ENCODE measurements at places on chromosomes 5 and 9.

DNA sequence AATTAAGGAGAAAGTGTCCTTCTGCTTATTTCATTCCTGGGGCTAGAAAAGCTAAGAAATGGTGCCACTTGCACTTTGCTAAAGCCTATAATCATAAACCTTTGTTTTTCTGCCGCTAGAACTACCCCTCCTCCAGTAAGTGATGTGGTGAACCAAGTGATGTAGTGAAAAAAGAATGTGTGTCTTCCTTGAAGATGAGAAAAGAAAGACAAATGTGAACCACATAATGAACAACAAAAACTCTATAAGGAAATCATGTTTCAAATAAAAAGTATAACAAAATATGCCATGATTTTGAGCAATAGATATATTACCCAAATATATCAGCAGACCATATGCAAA, 179.0 kb upstream of the SGCD start:
- no peak for DNase-seq

- DNase-seq: no peak
Measured at GRCh38 chr5:83665631-83666030, 55.0 kb downstream of the HAPLN1 start.

GRCh38 chr9:17011880-17012279, 123.0 kb upstream of the CNTLN start:
- DNase-seq: no peak

DNA sequence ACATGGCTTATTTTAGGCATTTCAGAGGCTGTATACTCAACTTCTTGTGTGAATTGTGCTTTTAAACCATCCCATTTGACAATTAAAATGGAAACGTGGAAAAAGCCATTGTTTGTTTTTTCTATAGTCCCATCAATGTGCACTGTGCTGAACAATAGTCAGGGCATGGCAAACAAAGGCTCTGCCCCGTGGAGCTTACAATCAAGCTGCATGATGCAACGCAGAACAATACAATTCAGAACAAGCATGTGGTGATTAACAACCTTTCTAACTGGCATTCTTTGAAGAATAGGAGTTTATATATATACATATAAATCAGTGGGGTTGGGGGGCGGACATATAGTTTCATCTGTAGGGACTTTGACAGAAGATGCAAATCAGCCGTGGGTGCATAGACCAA, 2125.4 kb upstream of the WWC1 start:
- DNase-seq: no peak

- DNase-seq: no peak
Measured at GRCh38 chr5:171612749-171613148, 172.9 kb upstream of the SMIM23 start.

DNA sequence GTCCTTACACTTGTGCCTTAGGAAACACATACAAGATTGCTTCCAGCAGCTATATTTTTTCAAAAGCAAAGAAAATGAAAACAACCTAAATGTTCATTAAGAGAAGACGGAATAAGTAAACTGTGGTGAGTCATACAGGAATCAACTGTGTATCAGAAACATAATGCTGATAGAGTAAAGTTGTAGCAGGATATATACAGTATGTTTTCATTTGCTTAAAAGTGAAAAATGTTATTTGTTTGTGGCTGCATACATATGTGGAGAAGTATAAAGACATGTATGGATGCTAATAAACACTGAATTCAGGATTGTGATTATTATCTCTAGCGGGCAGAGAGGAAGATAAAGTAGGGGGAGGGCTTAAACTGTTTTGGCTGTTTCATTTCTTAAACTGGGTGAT, 8.3 kb downstream of the DCTN4 start:
- no peak for DNase-seq

DNA sequence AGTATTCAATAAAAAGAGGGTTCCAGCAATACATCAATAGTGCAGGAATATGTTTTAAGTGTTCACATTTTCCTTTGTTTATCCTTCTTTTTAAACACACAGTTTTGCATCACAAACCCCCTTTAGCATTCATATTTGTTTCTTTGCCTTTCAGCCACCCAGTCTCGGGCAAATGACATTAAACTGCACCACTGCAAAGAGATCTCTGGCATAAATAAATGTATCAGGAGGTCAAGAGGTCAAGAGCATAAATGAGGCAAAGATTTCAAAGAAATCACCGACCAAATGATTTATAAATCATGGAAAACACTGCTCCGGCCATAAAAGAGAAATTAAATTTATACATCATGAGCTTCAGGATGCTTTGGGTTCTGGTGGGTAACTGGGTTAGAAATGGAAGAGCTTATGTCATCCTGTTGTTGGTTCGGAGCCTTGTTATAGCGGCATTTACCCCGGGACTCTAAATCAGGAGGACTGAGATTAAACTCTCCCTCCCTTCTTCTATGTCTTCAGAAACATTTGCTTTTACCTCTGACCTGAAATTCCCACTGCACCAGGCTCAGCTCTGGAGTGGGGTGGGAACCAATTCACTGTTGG, 449.6 kb upstream of the CLINT1 start:
- no peak for DNase-seq

DNA sequence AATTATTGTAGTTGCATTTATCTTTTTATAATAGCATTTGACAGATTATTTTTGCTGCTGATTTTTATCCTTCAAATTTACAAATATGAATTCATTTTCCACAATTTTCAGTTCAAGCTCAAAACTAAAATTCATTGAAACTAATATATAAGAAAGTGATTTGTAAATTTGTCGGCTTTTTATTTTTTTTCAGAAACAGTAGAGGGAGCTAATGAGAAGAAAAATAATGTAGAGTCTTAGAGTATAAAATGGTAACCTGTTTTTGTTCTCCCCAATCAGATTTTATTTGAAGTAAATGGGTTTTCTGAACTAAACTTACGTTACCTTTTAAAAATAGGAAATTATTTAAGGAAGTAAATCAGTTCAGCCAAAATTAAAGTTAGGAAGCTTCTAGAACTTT, 19.2 kb downstream of the PRRC1 start:
- no peak for DNase-seq

DNA sequence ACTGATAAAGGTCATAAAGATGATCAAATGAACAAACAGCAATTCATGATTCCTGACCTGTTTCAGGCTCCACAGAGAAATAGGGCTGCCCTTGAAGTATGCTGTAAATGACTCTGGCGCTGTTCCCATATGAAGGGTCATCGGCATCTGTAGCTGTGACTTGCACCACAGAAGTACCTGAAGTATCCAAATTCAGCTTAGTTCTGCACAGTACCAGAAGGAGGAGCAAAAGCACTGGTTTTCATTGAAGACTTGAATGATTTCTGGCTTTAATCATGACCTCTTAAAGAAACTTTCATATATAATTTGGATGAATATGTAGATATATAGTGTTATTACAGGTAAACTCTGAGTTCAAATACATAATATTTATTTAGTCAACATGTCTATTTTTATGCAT, 109.1 kb downstream of the CDH10 start:
- DNase-seq: no peak

DNA sequence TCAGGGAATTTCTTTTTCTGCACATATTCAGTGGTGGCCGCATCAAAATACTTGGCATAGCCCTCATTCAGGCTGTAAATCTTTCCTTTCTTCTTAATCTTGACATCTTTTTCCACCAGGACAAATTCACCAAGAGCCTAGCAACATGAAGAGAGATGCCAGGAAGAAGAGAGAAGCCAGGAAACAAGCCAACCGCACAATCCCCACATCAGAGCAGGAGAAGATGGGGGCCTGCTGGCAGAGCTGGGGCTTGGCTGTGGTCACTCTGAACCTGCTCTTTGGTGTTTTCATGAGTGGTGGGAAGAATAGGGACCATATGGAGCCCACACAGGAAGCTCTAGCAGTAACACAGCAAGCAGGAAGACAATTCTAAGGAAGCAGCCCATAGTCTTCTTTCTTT, 12.4 kb downstream of the PCAT7 start:
- no peak for DNase-seq

- DNase-seq: no peak
Measured at GRCh38 chr5:136191304-136192014, 1.5 kb downstream of the SMIM32 start.

DNA sequence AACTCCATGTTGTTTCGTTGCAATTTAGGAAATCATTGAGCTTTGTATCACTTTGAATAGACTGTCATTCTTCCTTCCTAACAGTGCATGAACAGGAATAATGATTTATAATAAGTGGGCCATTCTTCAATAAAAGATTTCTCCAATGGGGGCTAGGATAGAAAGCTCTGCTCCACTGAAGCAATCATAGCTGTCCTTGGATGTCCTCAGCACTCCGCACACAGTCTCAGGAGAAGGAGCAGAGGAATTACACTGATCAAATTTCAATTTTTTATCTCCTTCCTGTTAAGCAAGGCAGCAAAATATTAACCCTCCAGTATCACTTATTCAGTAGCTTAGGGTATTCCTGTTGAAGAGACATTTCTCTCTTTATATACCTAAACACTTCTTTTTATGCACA, 532.7 kb upstream of the ST8SIA4 start:
- no peak for DNase-seq

GRCh38 chr9:88880199-88880598, 111.1 kb upstream of the S1PR3 start:
- DNase-seq: no peak

- DNase-seq: no peak
Measured at GRCh38 chr9:138025908-138026307, 148.3 kb downstream of the CACNA1B start.

- DNase-seq: no peak
Measured at GRCh38 chr5:6565492-6565891, 67.4 kb downstream of the NSUN2 start.

- no peak for DNase-seq
Measured at GRCh38 chr5:157362012-157362411, 96.1 kb downstream of the CYFIP2 start.

- DNase-seq: no peak
Measured at GRCh38 chr9:96649620-96650324, 5.3 kb downstream of the PRXL2C start.

- no peak for DNase-seq
Measured at GRCh38 chr5:32708949-32709348, 2.2 kb upstream of the NPR3 start.

DNA sequence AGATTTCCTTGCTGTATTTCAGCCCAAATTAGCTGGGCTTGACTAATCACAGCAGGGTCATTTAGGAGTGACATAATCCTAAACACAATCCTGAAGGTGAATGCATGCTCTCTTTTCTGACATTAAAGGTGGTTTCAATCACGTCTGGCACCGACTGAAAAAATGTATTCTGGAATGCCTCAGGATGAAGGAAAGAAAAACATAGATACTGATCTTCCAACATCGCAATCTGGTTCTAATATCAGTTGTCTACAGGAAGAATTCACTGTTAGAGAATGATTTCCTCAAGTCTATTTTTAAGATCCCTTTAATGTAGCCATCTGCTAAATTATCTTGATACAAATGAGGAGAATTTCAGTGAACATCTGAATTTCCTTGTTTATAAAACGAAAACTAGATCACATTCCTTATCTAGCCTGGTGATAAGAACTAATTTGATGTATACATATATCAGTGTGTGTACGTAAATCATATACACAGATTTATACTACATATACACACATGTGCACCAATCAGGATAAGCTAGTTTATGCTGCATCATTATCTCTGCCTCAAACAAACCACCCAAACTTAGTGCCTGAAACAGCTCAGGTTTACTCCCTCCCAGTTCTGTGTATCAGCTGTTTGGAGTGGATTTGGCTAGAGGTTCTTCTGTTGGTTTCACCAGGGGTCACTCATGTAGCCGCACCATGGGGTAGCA, 31.3 kb upstream of the TAS2R1 start:
- DNase-seq: no peak

DNA sequence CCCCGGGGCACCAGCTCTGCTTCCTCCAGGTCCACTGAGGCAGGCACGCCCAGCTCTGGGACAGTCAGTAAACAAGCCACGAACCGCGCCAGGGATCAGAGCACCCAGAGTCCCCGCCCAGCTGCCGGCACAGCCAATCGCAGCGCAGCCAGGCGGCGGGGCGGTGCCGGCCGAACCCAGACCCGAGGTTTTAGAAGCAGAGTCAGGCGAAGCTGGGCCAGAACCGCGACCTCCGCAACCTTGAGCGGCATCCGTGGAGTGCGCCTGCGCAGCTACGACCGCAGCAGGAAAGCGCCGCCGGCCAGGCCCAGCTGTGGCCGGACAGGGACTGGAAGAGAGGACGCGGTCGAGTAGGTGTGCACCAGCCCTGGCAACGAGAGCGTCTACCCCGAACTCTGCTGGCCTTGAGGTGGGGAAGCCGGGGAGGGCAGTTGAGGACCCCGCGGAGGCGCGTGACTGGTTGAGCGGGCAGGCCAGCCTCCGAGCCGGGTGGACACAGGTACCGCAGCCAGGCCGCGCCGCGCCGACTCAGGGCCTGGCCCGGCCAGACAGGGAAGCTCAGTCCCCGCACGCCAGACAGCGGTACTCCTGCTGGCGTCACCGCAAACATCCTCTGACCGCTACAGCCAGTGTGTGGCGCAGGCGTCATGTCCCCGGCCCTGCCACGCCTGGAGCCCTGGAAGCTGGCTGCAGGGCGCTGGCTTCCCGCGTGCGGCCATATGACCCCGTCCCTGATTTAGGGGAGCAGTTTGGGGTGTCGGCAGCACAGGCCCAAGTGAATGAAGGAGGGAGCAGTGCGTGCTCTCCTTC, at the start of gene CTSL:
CTSL (plus strand) TSS at position 220 of the 810 bp plus-strand sequence. CDS start 1,485 bp downstream, outside the sequence.
- peak; percentile 55 for DNase-seq

GRCh38 chr5:72711351-72711750, 105.1 kb upstream of the TNPO1 start:
- DNase-seq: no peak

DNA sequence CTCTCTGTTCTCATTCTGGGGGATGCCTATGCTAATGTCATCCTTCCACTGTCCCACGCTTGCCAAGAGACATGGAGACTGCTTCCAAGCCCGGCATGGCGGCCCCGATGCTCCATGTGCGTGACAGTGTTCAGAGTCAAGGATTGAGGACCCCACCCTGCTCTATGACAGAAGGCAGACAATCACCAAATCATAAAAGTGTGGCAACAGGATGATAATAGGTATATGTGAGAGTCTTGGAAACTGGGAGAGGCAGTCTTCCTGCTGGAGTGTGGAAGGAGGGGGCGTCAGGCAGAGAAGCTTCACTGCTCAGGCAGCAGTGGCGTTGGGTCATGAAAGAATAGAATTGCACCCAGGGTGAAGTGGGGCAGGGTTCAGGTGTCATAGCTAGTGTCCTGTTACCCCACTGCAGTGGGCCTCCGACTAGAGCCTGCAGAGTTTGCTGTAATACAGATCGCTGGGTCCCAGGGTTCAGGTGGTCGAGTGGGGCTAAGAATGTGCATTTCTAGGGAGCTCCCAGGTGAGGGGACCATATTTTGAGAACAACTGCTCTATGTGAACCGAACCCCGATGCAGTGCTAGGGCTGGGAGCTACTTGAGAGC, 12.5 kb upstream of the GADD45G start:
- DNase-seq: no peak

DNA sequence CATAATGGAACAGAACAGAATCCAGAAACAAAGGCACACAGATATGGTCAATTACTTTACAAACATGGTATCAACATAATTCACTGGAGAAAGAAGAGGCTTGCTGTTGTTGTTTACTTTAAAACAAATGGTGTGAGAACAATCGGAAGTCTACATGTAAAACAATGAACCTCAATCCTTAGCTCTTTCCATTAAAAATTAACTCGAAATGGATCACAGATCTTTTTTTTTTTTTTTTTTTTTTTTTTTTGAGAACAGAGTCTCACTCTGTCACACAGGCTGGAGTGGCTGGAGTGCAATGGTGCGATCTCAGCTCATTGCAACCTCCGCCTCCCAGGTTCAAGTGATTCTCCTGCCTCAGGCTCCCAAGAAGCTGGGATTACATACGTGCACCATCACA, 9.8 kb downstream of the SEMA4D start:
- DNase-seq: no peak

Measured in stimulated activated CD4-positive, alpha-beta T cell treated with anti-CD3 and anti-CD28 coated beads, Interleukin-1b, Interleukin-23, amount 100 ng/mL, for 4 hours (primary cell).